Glutamatergic neuron (in vitro differentiated cells): ENCODE measurements at places on chromosomes 7 and 10. TPM values are rescaled to one million over a fixed set of nuclear protein-coding genes. Genes with fewer than 3 reads are reported as not detected.

HABP2 gene
- not detected for total RNA-seq

DNA sequence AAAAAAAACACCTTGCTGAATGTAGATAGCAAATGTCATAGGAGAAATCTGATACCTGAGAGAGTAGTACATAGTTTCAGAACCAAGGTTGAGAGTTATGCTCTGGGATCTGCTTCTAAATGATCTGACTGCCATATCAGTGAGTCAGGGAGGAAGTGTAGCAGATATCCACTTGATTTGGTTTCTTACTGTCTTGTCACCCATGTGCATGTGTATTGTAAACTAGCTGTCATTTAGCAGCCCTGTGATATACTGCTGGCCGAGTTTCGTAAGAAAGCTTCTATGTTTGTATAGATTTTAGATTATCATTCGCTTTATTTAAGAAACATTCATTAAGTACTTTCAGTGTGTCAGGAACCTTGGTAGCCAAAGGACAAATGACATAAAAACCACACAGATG lies 42.0 kb downstream of the SP4 start:
- no peak for DNase-seq

TMEM225B gene
- total RNA-seq = 0.66 TPM

INHBA gene
- total RNA-seq = not detected

GRCh38 chr10:70267161-70267933 lies 16.5 kb downstream of the NPFFR1 start:
- no peak for DNase-seq

SFRP4 gene
- 2.2 TPM for total RNA-seq

DNA sequence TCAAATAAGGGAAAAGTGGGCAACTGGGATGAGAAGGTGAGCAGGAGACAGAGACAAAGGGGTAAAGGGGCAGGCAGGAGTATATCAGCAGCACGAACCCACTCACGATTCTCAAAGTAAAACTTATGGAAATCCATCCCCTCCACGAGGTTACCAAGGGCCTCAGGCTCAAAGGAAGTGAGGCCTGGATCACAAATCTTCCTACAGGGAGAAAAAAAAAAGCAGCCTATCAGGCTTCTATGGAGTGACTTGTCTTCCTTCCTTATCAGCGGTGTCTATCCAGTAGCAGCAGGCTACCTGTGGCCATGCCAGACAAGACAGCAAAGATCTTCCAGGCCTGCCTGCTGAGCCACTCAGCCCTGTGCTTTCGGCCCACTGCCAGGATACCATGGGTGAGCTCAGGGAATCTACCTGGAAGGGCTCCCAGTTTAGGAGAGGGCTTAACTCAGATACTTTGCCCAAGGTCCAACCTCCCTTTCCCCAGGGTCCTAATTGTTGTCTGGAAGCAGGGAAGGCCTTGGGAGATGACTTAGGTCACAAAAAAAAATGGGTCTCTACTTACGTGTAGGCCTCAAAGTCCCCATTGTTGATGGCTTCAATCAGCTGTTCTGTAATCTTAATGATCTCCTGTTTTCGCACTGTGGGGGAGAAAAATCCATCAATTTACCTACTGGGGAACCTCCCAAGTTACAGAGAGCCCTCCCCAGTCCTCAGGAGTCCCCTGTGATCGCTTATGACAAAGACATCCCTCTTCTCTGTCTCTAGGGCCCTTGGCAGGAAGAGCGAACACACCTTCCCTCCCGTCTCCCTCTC lies 5.7 kb upstream of the NDST2 start:
- DNase-seq = no peak

- peak; percentile 61 for DNase-seq
Observed at GRCh38 chr7:7424151-7424873, 111.4 kb downstream of the COL28A1 start.

CELF2 gene
- 47.4 TPM for total RNA-seq

DNA sequence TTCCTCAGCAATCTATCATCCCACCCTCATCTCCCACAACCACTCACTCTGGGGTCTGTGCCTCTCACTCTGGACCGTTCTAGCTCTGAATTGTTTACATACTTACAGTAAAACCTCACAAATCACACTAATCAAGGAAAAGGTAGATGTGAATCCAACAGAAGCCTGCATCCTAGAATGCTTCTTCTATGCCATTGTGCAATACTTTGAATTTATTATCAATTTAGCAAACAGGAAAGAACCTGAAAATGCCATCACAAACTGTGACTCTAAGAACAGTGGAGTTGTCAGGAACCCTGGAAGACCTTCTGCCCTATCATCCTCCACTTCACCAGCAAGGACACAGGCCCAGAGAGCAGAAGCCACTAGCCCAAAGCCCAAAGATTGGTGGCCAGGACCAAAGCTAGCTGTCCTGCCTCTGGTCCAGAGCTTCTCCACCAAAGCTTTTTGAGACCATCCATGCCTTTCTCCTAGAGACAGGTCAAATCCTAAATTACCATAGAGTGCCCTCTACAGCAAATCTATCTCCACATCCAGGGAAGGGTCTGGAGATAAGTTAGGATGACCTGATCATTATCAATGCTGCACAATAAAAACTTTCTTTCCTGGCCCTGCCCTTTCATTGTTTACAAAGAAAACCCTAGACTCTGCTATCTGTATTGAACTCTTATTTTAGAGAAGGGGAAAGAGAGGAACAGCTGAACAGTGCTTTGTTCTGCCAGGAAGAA lies 2.4 kb downstream of the SORBS1 start:
- DNase-seq = no peak

GRCh38 chr10:119413471-119414080 lies 128.9 kb downstream of the RGS10 start:
- DNase-seq = peak; percentile 63

DNA sequence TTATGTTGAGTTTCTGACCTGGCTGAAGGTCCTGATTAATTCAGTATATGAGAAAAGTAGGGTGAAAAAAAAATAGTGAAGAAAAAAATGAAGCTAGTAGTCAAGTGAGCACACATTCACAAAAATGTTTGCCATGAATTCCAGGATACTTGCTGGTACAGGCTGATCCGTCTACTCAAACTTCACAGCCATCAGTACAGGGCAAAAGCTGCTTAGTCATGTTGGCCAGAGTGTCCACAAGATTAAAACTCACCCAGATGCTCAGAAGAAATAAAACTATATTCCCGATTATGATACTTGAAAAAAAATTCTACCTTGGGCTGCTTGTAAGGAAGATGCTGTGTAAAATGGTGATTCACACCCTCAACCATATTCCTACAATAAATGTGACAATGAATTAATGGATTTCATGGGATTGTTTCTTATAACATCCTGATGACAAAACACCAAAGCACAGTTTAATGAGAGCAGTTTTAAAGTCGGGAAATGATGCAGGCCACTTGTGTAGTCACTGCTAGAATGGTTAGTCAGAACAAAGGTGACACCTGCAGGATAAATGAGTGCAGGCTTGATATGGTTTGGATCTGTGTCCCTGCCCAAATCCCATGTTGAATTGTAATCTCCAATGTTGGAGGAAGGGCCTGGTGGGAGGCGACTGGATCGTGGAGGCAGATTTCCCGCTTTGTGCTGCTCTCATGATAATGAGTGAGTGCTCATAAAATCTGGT lies 49.2 kb upstream of the ANKRD1 start:
- DNase-seq = no peak

OPALIN gene
- total RNA-seq = not detected

DNA sequence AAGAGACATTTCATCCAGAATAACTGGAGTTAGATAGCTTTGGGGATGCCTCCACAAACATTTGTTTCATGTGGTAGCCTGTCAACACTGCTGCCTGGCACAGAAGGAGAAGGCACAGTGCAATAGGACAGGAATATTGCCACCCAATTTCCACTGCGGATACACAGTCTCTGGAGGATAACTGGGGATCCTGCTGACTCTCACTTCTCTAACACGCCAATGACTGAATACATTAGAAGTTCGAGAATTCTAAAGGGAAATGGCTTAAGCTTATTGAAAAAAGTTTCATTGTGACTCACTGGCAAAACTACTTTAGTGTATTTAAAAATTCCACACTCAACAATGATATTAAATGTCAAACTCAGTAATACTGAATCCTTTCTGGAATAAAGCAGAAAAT lies 12.9 kb downstream of the ARL3 start:
- DNase-seq = no peak

CCAR1 gene
- 85.5 TPM for total RNA-seq

ENO4 gene
- total RNA-seq = 1.3 TPM

DNA sequence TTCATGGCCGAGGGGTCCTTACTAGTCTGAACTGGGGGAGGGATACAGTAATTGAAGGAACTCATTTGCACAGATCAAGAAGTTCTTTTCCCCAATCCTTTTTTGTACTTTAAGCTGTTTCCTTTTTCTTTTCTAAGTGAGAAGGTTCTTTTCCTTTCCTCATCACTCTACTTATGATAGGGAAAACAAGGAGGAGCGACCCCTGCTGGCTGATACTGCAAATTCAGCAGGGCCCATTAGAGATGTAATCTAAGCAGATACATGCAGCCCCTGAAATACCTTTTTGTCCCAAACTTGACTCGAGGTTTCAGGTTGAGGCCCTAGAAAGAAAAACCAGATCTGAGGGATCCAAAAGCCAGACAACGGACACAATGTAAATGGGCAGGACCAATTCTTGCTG lies 305.5 kb downstream of the DNAJB9 start:
- DNase-seq = no peak

GRCh38 chr10:48487244-48487643 lies 117.6 kb downstream of the ARHGAP22 start:
- no peak for DNase-seq
